Smooth muscle cell of bladder (primary cell): ENCODE measurements at places on chromosomes 12 and 14. TPM values are rescaled to one million over a fixed set of nuclear protein-coding genes. Genes with fewer than 3 reads are reported as not detected.

The BCL11B gene
- total RNA-seq: under 0.01 TPM in 1 of 2 replicates, not detected in the other

The DERA gene
- 33.2 and 37.1 TPM in 2 replicates for total RNA-seq

The ACOT6 gene
- not detected in 2 replicates for total RNA-seq

The KLRK1 gene
- not detected in 2 replicates for total RNA-seq

The C12orf54 gene
- not detected in 2 replicates for total RNA-seq

The FRMD6 gene
- total RNA-seq: 193 and 340 TPM in 2 replicates

The LRTM2 gene
- total RNA-seq: not detected in 2 replicates

The HSP90B1 gene
- 809 and 1,133 TPM in 2 replicates for total RNA-seq
